ENCODE measurements at places on chromosomes 2 and 18. TPM values are rescaled to one million over a fixed set of nuclear protein-coding genes. Genes with fewer than 3 reads are reported as not detected.

The RMC1 gene
- polyA plus RNA-seq: 67.6 TPM

The EFR3B gene
- polyA plus RNA-seq: 0.18 TPM

The TMEM163 gene
- polyA plus RNA-seq: 5.0 TPM

The NEURL3 gene
- polyA plus RNA-seq: 1.8 TPM

The GNAL gene
- polyA plus RNA-seq: 7.5 TPM

The SANBR gene
- polyA plus RNA-seq: 6.0 TPM

The INSIG2 gene
- 27.9 TPM for polyA plus RNA-seq

The MRO gene
- 1.5 TPM for polyA plus RNA-seq

The CXCR4 gene
- polyA plus RNA-seq: 942 TPM

The PHLPP1 gene
- 3.2 TPM for polyA plus RNA-seq

The ONECUT2 gene
- 0.02 TPM for polyA plus RNA-seq

The CCDC178 gene
- polyA plus RNA-seq: 1.3 TPM

The PASK gene
- 26.9 TPM for polyA plus RNA-seq

The PRKRA gene
- polyA plus RNA-seq: 65.4 TPM

The NEU4 gene
- polyA plus RNA-seq: 1.1 TPM

The UGT1A8 gene
- 2.6 TPM for polyA plus RNA-seq

The CNRIP1 gene
- polyA plus RNA-seq: 10.3 TPM

The KCNG2 gene
- 0.14 TPM for polyA plus RNA-seq

The FAM228A gene
- polyA plus RNA-seq: 0.96 TPM

The PTPN4 gene
- 11.9 TPM for polyA plus RNA-seq

The CLEC4F gene
- polyA plus RNA-seq: 0.25 TPM

The TUBA4B gene
- 0.23 TPM for polyA plus RNA-seq

The ETAA1 gene
- 19.8 TPM for polyA plus RNA-seq
